ENCODE measurements at places on chromosomes 11 and 22.

GRCh38 chr11:33657757-33658156, 42.9 kb downstream of the C11orf91 start:
- no peak for DNase-seq

- no peak for DNase-seq
Observed at GRCh38 chr22:41777749-41778425, 22.6 kb upstream of the CCDC134 start.

- no peak for DNase-seq
Observed at GRCh38 chr11:30387891-30388861, 65.3 kb downstream of the ARL14EP start.

GRCh38 chr22:30890686-30891442, 77.7 kb downstream of the MORC2 start:
- no peak for DNase-seq

DNA sequence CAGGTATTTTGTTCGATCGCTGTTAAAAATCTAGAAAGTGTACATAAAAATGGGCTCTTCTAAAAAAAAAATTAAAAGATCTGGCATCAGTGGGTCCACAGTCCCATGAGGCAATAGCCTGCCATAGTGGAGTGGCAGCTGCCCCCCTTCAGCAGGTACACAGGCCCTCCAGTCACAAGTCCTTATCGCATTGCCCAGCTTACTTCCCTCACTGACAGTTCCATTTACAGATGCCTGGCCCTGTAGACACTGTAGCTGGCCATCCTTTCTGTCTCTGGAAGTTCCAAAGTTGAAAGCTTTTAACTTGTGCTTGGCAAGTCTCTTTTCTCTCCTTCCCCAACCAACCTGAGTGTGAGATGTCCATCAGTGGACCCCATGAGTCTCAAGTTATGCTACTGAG, 11.4 kb downstream of the ZNRF3 start:
- no peak for DNase-seq

DNA sequence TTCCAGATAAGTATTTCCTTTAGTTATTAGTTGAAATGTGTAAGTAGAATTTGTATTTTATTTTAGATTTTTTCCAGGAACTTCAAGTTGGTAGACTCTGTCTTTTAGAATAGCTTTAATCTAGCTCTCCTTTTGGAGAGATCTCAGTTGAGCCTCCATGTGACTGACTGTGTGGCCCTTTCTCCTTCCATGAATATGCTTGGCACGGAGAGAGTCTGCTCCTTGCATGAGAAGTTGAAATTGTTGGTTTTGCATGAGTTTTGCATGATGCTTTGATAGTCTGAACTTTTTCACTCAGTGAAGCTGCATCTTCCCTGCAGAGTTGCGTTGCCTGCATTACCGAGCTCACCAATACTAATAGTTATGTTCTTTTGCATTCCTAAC, 32.8 kb upstream of the CTTN start:
- DNase-seq, result no peak

DNA sequence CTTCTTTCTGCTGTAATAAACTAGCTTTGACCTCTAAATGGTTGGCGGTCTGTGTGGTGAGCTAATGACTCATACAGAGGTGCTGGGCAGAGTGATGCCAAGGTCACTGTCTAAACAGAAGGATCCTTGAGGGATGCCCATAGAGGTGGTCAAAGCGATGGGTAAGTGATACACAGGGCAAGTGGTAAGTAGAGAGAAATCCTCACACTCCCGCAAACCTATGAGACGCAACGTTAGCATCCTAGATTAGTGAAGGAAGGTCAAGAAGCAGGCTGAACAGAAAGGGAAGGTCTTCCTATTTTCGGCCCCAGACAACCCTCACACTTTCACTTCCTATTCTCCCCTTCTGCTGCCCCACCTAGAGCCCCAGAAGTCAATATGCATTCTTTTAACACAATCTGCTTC, 65.6 kb upstream of the SESN3 start:
- DNase-seq, result no peak

DNA sequence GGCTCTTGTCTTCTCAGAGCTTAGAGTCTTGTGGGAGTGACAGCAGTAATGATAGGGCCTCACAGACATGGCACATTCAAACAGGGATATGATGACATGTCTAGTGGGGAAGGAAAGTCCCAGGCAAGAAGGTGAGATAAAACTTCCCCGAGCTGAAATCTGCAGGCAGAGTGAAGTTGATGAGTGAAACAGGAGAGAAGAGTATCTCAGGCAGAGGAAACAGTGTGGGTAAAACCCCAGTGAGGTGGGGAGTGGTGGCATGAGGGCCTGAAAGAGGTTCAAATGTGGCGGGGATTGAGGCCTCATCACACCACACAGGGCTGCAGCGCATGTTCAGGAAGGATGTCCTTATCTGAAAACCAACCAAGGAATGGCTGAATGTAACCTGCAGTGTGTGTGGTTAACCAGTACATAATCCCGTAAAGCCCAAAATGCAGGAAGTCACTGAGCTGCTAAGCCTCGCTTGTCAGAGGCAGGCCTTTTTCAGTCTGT, 153.8 kb upstream of the E2F8 start:
- no peak for DNase-seq

DNA sequence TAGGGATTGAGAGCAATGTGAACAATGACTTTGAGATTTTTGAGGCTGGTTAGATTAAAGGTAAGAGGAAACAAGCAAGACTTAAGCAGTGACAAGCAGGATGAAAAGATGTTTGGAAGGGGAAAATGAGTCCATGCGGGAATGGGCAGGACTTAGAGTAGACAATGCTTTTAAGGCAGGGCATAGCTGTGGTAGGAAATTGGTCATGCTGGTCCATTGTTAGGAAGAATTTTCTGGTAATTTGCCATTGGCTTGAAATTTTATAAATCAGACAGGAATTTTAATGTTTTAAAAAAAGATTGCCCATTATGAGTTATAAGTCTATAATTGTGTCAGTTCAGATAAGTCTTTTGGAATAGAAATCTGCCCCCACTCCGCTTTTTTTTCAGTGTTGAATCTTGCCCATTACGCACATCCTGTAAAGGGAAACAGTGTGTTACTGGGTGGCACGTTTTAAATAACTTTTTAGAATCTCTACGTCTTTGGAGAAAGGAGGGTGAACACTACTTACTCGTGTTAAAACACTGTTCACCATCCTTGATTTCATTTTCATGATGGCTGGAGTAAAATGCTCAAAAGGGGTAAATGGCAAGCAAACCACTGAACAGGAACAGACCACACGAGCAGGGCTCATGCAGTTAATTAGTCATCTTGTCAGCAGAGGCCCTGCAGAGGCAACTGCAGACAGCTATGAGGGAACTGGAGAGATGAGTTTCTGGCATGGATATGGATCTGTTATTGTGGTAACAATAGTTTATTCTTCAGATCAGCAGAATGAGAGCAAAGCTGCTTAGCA, 25.0 kb downstream of the SWAP70 start:
- DNase-seq, result peak; percentile 74

GRCh38 chr11:69490516-69490915, 9.1 kb downstream of the LINC01488 start:
- DNase-seq, result no peak

GRCh38 chr11:130580891-130581492, 132.5 kb downstream of the ADAMTS15 start:
- peak; percentile 14 for DNase-seq

DNA sequence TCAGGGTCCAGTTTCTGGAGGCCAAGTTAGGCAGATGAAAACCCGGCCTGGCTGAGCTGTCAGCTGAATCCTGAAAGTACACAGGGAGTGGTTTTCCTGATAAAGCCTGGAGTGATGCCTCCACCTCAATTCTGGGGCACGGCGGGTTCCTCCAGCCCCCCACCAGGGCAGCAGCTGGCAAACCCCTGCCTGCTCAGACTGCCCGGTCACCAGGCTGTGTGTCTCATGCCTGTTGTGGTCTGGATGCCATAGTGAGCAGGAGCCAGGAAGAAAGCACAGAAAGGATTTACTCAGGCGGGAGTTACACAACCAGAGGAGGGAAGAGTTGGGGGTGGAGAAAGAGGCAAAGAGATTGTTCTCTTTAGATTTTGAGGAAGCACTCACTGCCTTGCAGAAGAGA, 119.9 kb upstream of the RASSF10 start:
- DNase-seq, result peak; percentile 23

DNA sequence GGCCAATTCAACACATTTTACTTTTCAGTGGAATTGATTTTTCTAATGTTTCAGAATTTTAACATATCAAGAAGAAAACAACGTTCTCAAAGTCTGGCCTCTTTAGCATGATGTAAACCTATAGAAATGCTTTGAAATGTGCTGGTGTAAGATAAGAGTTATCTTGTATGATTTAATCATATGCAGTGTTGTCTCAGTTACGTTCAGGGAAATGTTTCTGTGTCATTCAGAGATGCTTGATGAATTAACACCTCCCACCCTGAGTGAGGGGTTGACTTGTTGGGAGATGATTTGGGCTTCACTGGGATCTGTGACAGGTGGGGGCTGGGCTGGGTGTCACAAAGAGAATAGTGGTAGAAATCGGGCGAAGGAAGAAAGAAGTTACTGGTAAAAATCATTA, 15.7 kb upstream of the MYO18B start:
- no peak for DNase-seq

- no peak for DNase-seq
Observed at GRCh38 chr11:129973068-129973467, 29.6 kb downstream of the PRDM10 start.

DNA sequence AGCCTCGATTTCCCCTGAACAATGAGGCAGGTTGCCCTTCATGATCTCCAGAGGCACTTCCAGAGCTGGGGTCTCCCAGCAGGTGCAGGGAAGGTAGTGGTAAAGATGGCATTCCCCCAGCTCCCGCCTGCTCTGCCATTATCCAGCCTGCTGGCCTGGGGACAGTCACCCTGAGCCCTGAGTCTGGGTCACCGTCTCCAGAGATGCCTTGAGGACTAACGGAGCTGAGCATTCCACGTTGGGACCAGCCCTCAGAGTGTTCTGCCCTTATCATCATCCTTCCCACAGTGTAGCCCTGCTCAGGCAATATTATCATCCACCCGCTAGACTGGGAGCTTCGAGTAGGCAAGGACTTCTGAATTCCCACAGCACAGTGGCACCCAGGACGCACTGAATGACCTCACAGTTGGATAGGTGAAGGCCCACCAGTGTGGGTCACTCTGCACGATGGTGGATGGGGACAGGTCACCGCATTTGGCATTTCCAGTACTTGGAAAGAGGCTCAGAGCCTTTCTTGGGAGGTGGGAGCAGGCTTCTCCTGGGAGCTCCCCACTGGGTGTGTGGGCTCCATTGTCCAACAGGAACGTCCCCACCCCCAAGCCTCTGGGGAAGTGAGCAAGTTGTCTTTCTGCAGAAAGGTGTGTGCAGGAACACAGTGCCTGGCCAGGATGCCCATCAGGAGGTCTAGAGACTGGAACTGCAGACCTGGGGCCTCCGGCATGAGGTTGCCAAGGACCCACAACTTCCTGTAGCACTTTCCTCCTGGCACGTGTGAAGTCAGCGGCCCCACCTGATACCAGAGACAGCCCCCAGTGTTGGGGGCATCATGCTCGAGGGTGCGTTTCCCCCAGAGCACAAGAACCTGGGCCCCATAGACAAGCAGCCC, 51.4 kb upstream of the WNT7B start:
- no peak for DNase-seq

GRCh38 chr22:40247976-40248375, 70.3 kb downstream of the TNRC6B start:
- no peak for DNase-seq

- no peak for DNase-seq
Observed at GRCh38 chr22:42299586-42300258, 29.3 kb upstream of the TCF20 start.

DNA sequence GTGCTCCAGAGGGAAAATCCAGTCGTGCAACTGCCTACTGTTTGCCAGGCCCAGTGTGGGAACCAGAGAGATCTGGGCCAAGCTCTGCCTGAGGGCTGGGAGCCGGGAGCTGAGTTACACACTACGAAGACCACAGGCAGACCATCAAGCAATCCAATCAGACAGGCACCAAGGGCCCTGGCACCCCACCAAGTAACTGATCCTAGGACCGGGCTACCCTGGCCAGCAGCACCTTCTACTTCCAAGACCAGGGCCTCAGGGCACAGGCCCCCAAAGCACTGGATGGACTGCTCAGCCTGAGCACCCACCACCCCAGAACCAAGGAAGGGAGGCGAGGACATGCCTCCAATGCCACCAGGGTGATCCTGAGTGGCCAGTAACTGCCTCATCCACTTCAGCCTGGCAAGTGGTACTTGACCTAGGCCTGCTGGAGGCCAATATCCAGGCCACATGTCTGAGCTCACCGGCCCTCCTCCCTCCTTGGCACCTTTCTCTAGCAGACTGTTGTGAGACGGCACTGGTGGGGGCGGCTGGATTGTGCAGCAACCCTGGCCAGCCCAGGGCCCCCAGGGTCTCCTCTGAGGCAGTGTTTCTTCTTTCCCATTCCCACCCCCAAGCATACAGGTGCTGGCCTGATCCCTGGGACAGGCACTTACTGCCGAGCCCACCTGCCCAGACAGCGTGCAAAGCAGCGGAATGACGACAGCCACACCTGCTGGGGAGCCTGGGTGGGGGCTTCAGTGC, 20.7 kb upstream of the ARFGAP3 start:
- DNase-seq, result no peak

DNA sequence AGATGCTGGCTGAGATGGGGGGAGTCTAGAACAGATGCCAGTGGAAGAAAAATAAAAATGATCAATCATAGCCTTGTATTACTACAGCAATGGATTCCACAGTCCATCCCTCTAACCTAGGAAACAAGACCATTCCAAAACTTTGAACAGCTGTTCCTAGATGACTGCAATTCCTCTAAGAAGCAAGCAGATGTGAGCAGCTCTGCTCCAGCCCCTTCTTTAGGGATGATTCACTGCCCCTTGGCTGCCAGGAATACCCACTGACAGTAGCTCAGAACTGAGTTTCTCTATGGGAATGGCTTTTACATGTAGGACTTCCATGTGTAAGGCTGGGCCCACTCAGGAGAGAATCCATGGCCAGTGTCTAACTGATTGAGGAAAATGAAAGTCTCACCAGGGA, 943.9 kb downstream of the OPCML start:
- no peak for DNase-seq

- DNase-seq, result no peak
Observed at GRCh38 chr11:27250867-27251665, 111.9 kb downstream of the CCDC34 start.

DNA sequence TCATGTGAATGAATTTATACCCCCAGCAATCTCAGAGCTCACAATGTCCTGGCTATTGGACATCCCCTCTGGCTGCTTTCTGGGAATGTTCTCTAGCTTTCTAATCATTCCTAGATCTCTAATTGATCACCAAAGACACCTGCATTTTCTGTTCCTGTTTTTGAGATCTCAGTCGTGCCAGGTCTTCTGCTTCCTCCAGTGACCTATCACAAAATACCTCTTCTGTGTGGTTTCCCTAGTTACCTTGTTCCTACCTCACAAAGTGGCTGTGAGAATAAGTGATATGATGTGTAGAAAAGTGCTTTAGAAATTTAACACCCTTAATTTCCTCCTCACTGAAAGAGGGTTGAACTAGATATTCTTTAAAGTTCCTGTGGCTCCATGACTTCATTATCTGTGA, 92.2 kb downstream of the LUZP2 start:
- DNase-seq, result no peak

All from RCC 7860 (cell line).